AML-193 (cell line): ENCODE measurements at places on chromosomes 5 and 9.

DNA sequence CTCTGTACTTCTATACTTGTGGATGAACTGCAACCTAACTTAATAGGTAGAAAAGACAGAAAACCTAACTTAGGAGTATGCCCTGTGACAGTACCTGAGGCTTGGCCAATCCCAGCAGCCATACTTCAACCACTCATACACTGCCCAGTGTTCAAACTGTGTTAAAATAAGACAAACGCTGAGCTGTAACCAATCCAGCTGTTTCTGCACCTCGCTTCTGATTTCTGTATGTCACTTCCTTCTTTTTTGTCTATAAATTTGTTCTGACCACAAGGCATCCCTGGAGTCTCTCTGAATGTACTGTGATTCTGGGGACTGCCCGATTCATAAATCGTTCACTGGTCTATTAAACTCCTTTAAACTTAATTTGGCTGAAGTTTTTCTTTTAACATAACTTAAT lies 41.4 kb downstream of the AUH start:
- no peak for DNase-seq

GRCh38 chr5:130724658-130725057 lies 440.4 kb downstream of the HINT1 start:
- no peak for DNase-seq

GRCh38 chr5:81552852-81553566 lies 159.1 kb upstream of the ACOT12 start:
- no peak for DNase-seq

- peak; percentile 43 for DNase-seq
Observed at GRCh38 chr9:14652729-14653377, 40.4 kb downstream of the ZDHHC21 start.

GRCh38 chr9:134338394-134339182 lies 12.3 kb downstream of the RXRA start:
- DNase-seq, result no peak

DNA sequence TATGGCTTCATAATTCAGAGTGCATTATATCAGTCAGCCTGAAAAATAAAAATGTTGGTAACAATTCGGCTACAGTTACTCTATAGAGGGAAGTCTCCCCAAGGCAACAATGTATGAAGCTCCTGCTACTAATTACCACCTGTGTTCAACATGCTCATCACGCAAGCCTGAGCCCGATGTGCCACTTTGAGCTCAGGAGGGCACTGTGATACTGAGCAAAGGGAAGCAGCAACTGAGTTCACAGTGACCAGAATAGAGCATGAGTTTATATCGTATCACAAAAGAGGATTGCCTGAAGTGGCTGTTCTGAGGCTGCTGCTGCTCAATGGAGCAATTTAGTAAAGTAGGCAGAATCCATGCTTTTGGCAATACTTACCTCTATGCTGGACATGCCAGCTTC lies 202.0 kb upstream of the HAPLN1 start:
- DNase-seq, result no peak

DNA sequence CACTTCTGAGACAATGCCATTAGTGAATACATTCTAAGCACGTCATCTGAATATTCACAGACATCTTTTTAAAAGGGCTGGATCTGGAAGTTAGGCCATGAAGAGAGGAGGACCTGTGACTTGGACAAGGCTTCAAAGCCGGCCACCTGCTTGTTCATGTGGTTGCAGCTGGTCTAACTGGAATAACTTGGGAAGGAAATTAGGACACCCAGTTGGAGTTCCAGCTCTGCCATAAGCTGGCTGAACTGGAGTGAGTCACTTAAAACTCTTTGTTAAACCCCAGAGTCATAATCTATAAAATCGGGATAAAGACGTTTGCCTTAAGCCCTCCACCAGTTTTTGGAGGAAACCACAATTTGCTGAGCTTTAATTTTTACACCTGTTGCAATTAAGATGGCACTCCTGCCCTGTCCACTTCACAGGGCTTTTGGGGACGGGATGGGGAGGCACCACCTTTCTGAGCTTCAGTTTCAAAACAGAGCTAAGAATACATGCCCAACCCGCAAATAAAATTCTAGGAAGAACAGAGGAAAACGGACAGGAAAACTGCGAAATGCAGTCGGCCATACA lies 536 bp upstream of the STX17 start:
- no peak for DNase-seq

GRCh38 chr9:96383165-96383942 lies at the start of gene SLC35D2:
TSS of gene SLC35D2 (minus strand) at chr9:96383711. CDS start at chr9:96383634, 77 bp downstream.
- DNase-seq, result no peak

DNA sequence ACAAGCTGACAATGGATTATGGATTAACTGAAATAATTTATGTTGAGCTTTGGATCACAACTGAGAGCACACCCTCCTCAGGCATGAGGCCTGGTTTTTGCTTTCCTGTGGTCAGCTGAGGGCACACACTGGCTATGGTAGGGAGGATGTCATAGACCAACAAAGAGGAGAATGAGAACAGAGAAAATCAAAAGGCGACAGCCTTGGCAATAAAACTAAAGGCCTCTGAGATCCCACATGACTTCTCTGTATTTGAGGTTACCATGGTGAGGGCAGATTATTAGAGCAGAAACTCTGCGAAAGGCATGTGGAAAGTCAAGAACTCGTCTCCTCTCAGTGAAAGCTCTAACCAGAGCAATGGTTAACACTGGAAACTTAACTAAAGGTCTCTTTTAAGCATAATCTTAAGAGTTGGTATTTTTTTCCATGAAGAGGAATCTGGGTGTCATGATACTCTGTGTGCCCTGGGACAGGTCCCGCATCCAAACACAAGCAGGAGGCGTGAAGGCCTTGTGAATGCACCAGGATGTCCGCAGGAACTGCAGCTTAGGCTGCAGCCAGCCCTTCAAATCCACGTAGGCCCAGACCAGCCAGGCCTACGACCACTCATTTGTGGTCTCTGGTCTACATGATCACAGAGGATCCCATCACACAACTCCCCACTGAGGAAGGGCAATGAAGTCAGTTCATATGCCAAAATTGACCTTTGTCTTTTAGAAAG lies 12.4 kb upstream of the MEIKIN start:
- DNase-seq, result no peak

DNA sequence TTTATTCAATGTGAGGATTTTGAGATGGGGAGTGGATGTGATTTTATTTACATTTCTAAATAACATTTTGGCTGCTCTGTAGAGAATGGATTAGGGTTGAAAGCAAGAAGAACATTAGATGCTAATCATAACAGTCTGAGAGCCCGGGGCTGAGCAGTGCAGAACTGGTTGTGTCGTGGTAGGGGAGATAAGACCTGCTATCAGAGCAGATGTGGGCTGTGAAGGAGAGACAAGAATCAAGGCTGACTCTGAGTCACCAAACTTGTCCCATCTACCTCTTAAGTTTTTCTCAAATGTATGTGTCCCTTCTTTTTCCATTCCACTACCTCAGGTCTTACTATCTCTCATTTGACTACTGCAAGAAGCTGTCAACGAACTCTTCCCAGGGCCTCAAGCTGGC lies 35.4 kb upstream of the SLC28A3 start:
- no peak for DNase-seq

GRCh38 chr5:139852696-139853095 lies 57.1 kb downstream of the PSD2 start:
- no peak for DNase-seq

- no peak for DNase-seq
Observed at GRCh38 chr5:59587489-59588337, 305.8 kb downstream of the PDE4D start.

DNA sequence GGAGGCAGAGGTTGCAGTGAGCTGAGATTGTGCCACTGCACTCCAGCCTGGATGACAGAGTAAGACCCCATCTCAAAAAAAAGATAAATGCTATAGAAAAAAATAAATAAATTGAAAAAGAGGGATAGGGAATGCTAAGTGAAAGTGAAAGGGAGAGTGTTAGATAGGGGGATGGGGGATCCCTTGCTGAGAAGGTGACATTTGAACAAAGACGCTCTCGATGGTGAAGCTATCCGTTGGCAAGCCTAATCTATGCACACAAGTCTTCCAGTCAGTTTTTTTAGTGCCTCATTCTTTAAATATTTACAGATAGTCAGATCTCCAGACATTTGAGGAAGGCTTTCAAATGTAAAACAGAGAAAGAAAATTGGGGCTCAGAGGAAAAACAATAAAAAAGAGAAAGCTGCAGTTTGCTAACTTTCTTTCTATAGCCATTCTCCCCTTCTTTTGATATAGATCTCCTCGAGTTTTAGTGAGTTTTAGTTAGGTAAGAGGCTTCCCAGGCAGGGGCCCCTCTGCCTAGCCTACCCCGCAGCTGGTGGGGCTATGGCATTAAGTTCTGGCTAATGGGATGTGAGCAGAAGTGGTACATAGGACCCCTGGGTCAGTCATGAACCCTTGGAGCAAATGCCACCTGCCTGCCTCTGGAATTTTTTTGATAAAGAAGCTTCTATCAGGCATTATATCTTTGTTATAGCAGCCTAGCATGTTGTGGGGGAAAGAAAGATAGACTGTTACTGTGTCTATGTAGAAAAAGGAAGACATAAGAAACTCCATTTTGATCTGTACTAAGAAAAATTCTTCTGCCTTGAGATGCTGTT lies 12.0 kb downstream of the GLRX start:
- no peak for DNase-seq

GRCh38 chr9:117293206-117294114 lies 121.4 kb downstream of the ASTN2 start:
- no peak for DNase-seq
